ENCODE measurements at places on chromosomes 7 and 10.
A peak's percentile ranks its signal among the peaks of the same experiment; 100 is the strongest.

- DNase-seq, result no peak
Measured at GRCh38 chr10:70396140-70396539, 7.8 kb upstream of the EIF4EBP2 start.

DNA sequence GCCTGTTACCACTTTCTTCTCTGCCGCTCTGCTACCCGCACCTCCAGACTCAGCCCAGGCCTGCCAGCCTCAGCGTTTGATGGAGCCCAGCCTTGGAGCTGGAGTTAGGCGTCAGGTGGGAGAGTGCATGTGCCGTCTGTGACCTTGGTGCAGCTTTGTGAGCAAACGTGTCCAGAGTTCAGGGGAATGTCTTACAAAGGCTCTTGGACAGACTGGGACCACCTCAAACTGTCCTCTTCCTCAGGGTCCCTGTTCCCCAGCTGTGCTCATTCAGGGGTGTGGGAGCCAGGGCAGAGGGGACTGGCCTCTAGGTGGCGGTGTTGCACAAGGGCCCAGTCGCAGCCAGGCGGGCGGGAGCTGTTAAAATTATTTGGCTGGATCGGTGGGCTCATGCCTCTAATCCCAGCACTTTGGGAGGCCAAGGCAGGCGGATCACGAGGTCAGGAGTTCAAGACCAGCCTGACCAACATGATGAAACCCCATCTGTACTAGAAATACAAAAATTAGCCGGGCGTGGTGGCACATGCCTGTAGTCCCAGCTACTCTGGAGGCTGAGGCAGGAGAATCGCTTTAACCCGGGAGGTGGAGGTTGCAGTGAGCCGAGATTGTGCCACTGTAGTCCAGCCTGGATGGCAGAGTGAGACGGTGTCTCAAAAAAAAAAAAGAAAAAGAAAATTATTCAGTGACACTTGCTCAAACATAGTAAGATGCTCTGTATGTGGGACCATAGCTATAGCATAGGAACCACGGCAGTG lies 89.2 kb downstream of the ADCY1 start:
- peak; percentile 47 for DNase-seq

DNA sequence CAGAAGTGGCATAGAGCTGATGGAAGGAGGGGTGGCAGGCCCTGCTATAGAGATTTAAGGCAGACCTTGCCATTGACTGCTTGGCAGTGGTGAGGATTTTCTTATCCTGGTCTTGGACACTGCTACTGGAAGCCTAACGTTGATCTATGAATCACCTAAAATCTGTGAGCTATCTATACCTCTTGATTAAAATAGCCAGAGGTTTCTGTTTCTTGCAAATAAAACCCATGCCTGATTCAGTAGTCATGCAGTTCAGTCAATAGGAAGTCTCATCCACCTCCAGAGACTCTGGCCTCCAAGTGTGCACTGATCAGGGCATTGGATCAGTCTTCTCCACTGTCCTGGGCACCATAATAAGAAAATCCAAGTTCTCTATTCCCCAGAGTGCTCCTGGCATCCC lies 286.5 kb downstream of the PTEN start:
- DNase-seq, result no peak

DNA sequence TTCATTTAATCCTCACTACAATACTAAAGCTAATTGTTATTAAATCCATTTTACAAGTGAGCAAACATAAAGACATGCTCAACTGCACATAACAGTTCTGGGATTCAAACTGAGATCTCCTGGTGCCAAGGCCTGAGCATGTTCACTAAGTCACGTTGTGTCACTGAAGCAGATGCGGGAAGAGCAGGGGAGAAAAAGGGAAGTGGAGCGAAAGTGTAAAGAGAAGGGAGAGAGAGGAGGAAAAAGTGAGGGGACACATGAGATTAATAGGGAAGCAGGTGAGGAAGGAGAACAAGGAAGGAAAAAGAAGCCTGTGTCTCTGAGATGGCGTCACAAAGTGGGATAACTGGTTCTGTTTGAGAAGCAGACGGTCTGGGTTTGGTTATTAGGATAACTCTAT lies 38.9 kb upstream of the KAT6B start:
- no peak for DNase-seq

DNA sequence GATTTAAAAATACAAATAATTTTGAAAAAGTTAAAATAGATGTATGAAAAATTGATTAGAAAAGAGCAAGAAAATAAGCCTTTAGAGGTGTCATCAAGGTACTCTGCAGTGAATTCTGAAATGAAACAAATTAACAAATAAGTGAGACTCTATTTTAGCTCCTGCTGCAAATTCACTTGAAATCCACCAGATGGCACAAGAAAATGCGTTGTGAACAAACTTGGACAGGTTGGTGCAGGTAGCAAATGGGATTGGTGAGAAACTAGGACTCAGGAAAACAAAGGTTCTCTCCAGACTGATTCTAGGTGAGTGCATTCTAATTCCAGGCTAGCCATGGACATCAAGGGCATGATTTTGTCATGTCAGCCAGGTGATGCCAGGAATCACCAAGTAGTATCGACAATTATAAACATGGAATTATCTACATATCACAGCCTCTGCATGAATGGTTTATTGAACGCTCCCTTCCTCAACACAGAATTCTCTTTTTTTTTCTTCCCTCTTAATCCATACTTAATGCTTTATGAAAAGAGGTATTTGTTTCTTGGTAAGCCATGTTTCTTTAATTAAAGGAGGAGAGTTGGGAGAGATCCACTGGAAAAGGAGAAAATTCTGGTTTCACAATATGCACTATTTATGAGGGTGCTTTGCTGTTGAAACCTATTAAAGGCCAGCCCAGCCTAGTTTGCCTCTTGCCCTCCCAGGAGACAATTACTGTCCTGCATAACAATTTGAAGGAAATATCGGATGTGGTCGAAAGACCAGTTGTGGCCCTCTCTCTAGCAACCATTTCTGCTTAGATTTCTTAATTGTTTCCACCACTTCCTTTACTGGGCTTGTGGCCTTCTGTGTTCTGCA lies 118.1 kb downstream of the ZNF365 start:
- no peak for DNase-seq

DNA sequence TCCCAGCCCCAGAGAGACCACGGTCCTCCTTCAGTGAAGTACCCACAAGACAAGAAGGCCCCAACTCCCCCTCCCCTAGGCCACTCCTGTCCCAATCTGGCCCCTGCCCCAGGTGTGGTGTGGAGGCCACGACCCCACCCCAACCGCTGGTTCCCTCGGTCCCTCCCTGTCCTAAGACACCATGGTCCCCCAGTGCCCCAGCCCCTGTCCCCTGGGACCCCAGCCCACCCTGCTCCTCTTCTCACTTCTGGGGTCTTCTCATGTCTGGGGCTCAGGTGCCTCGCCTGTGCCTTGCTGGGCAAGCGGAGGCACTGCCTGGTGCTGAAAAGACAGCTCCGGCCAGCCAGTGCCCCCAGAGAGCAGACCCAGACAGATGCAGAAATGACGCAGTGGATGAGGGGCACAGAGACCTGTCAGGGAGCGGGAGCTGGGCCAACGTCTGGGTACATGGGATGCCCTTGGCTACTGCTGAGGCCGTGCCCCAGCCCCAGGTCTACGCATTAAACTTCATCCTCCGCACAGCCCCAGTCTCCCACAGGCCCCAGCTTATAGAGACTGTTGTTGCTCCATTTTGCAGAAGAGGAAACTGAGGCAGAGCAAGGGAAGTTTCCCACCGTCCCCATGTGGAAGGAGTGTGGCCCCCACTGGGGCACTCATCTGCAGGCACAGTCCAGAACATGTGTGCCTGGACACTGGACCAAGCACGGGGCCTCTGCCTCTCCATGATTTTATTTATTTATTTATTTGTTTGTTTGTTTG lies 14.8 kb downstream of the GRIFIN start:
- no peak for DNase-seq

- DNase-seq, result no peak
Measured at GRCh38 chr7:78642751-78643150, 810.7 kb downstream of the MAGI2 start.

DNA sequence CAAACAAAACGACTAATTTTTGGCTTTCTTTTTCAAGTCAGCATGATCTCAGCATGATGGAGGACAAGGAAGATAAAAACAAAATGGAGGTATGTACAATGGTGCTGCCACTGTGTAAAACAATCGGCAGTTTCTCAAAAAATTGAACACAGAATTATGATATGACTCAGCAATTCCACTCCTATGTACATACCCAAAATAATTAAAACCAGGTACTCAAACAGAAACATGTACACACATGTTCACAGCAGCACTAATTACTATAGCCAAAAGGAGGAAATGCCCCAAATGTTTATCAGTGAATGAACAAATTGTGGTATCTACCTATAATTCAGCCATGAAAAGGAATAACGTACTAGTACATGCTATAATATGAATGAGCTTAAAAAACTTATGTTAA lies 29.9 kb downstream of the SNX13 start:
- DNase-seq, result no peak

- DNase-seq, result no peak
Measured at GRCh38 chr7:73682745-73683055, 553 bp downstream of the DNAJC30 start.

GRCh38 chr7:102050864-102051460 lies 233.5 kb downstream of the CUX1 start:
- no peak for DNase-seq

DNA sequence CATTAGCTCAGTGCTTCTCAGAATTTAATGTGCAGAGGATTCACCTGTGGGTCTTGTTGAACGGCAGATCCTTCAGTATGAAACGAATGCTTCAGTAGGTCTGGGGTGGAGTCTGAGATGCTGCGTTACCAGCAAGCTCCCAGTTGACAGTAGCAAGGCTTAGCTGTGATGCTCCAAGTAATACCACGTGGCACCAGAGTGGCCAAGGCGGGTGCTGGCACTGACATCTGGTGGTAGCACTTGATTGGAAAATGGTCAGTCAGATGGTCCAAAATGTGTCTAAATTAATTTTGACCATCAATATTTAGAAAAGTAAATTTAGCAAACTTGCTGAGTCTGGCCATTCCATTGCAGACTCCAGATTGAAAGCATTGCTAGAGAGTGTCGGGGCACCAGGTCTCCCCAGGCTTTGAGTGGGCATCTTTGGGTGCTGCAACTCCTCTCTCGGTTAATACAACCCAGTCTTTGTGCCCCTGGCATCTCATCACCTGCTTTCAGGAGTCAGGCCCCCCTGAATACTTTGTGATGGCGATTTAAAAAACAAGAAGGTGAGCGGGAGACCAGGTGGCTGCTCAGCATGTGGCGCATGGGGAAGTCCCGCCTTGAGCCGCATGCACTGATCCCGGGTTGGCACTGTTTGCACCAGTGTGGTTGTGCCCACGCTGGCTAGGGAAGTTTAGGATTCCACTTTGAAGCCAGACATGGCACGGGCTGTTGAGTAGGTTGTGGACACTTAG lies 130.1 kb downstream of the NT5C2 start:
- no peak for DNase-seq

DNA sequence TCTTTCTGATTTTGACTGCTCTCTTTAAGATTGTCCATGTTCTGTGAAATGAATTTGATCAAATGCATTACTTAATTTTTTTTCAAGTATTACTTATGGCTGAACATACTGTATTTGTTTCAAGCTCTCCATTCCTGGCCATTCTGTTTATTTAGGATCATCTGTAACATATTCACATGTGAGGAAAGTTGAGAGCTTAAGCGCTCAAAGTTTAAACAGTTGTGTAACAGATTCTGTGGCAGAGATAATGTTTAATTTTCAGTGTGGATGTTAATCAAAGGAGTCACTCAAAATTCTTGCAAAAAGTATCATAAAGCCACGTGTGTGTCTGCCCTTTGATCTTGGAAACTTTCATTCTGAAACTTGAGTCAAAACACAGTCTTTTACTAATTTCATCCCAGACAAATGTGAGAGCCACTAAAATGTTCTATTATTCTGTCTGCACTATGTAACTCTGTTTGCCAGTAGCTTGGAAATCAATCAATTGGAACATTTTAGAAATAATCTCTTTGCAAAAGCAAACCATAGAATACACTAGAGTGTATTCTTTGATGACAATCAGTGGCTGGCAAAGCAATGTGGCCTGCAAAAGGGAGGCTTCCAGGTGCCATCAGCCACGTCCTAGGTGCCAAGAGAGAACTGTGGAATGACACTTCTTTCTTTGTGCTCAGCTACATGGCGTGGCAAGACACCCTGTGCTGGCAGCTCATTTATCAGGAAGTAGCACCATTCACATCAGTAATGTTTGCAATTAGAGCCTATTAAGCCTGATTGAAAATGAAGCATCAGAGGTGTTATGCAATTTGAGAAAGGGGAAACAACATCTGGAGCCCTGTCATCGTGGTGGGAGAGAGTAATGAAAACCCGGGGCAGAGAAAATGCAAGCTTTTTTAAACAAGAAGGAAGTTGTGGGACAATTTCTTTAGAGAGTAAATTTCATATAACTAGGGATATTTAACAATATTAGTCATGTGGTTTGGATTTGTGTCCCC lies 40.9 kb downstream of the ARL5B start:
- no peak for DNase-seq

GRCh38 chr10:97851341-97852001 lies 1.8 kb downstream of the GOLGA7B start:
- no peak for DNase-seq

DNA sequence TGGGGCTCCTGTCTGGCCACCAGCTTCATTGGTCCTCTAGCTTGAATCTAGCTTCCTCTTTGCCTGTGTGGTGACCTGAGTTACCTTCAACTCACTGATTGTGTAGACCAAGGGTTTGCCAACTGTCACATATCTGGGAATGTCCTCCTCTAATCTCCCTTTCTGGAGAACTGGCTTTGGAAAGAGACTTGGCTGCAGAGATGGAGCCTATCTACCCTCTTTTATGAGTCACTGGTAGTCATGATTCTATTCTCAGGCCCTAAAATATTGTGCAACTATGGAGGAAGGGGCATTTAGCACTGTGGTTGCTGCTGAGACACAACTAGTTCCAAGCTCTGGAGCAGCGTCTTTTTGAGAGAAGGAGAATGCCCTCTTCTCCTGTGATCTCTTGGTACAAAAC lies 691.3 kb downstream of the KCNMA1 start:
- DNase-seq, result no peak

GRCh38 chr7:147578196-147578595 lies 1012.4 kb upstream of the C7orf33 start:
- DNase-seq, result no peak

DNA sequence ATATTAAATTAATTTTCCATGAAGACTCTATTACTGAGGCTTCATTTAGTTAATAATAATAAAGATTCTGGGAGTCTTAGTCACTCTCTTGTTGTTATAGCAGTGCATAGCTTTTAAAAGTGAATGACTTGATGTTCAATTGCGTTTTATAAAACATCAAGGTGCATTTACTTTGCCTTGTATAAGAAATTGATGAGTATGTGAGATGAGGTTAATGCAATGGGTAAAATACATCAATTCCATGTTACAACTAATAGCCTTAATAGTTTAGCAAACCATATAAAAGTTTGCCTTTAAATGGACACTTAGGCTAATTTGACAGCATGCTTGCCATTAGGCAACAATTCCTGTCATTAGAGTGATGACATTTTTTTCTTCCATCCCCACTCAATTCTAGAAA lies 173.6 kb upstream of the TEX47 start:
- DNase-seq, result no peak

GRCh38 chr10:127802531-127803095 lies 65.6 kb downstream of the FOXI2 start:
- no peak for DNase-seq

DNA sequence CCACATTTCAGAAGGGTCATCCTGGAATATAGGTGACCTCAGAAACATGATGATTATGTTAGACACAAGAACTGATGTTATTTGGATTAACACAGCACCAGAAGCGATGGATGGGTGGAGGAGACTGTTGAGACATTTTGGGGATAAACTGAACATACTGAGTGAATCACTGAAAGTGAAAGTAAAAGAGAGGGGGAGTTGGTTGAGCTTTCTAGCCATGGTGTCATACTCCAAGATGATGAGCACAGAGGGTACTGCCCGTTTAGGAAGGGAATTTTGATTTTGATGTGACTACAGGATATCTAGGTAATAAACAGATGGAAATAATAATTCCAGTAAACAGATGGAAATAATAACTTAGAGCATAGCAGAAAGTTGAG lies 248.0 kb upstream of the NPY start:
- no peak for DNase-seq
